Right renal cortex interstitium (tissue), 3 donors: ENCODE measurements at places on chromosomes 1 and 21.

GRCh38 chr21:38619992-38620479 lies 121.8 kb upstream of the ERG start:
- no peak for DNase-seq

GRCh38 chr1:50422946-50423669 lies at the start of gene DMRTA2:
DMRTA2 (minus strand) TSS chr1:50423443; CDS start chr1:50421536, 1,907 bp downstream.
- no peak for DNase-seq

- DNase-seq: no peak
These were observed 16.9 kb upstream of the MAP10 start for GRCh38 chr1:232788235-232788872.

DNA sequence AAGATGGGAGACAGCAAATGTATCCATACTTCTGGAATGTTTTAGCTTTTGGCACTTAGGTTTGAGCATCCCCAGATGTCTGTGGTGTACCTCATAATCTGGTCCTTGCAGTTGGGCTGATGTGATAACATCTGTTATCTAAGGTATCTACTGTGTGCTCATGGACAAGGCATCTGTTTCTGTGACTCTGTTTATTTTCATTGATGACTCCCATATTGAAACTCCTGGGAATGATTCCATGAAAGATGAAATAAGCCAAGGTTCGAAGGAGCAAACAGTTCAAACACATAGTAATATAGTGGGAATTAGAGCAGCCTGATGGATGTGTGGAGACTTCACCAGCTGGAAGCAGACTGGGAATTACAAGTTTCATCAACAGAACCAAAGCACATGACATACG lies 20.7 kb upstream of the TRIM45 start:
- DNase-seq: no peak

DNA sequence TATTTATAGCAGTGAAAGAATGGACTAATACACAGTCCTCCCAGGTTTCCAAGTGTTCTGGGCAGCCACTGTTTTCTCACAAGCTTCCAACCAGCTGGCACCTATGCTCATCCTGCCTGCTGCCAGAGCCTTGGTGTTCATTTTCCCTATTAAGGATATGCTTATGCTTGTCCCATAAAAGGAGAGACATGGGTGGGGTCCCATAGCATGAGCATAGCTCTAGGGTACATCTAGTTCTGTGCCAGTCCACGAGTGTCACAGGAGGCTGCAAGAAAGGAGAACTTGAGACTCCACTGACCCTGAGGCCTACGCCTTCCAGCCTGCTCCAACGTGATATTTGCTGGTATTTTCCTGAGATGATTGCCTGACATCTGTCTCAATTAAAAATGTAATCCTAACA lies 192.4 kb upstream of the PTGFR start:
- DNase-seq: no peak
